ENCODE measurements at places on chromosomes 4 and X.

DNA sequence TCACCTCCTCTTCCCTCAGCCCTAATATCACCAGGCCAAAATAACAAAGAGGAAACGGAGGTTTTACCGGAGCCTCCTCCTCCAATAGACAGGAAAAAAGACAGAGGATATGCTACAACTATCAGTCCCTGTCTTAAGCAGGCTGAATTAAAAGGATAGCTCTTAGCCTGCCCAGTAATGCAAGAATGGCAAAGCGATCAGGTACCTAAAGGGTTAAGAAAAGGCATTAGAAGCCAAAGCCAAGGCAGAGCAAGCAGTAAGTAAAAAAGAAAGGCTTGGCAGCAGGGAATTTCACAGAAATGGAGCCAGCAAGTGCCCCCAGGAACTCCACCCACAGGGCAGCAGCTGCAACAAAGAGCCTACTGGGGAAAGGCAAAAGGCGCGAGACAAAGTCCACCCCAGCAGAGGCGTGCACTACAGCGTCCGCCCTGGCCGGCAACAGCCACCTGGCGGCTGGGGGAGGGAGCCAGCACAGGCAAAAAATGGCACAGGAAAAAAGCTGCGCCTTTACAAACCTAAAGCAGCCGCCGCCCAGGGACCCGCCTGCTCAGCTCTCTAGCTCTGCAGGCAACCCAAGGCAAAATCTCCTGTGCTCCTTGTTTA lies 220.6 kb upstream of the ZC4H2 start:
- no peak for DNase-seq

GRCh38 chr4:136664988-136665387 lies 867.3 kb downstream of the PCDH18 start:
- no peak for DNase-seq

DNA sequence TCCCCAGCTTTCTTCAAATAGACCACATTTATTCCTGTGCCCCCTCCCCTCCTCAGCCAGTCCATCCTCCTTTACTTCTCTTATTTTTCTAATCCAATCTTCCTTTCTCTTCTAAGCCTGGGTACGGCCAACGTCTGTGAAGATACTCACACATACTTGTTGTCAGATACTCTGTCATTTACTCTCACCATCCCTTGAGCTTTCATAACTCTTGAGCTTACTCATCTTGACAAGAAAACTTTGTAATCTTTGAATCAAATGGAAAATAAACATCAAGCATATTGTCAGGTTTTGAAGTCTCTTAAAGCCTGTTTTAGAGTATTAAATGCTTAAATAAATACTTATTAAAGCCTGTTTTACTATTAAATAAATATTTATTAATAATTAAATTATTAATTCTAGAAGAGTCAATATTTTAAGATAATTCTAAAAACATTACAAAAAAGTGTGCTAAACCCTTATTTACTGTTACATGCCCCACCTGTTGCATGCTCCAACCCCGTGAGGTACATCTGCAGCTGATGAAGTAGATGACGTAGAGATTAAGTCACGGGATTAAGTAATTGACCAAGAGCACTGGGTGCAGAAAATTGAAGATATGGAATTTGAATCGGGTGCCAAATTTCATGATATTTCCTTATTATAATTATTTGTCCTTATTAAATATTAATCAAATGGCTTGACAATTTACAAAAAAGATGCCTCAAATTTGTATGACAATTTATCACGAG lies 1.5 kb upstream of the TRIML2 start:
- no peak for DNase-seq

DNA sequence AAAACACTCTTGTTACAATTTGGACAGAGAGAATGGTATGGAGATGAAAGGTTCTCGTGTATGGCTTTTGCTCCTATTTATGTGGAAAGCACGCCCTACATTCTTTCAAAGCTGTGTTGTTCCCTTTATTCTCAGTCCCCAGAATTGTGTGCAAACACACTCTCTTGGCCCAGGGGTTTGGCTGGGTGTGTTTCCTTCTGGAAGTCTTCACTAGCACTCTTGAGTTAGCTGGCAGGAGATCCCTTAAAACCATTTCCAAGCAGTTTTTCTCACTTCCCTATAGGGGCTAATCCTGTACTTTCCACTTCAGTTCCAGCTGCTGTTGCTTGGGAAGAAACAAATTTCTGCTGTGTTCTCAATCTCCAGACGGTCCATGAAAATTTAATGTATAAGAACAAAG lies 35.1 kb downstream of the FHL1 start:
- DNase-seq: no peak

DNA sequence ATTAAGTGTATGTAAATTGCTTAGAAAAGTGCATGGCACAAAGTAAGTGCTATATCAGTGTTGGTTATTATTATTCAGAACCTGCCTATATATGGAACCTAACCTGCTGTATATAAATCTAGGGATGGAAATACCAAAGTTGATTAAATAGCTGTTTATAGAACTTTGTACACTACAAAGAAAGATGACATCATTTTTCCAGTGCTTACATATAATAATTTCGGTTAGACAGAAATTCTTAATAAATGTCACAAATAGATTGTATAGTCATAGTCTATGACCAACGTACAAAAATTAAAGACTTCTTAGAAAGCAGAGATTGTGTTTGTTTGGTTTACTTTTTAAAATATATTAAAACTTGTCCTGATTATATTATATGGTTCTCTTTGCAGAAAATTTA lies 4.4 kb downstream of the GYPB start:
- no peak for DNase-seq

GRCh38 chr4:160795216-160795615 lies 1368.6 kb downstream of the FSTL5 start:
- no peak for DNase-seq

- no peak for DNase-seq
Measured at GRCh38 chr4:152258804-152259708, 276.8 kb downstream of the FBXW7 start.

GRCh38 chrX:109472939-109473735 lies 8.7 kb downstream of the GUCY2F start:
- DNase-seq: no peak

DNA sequence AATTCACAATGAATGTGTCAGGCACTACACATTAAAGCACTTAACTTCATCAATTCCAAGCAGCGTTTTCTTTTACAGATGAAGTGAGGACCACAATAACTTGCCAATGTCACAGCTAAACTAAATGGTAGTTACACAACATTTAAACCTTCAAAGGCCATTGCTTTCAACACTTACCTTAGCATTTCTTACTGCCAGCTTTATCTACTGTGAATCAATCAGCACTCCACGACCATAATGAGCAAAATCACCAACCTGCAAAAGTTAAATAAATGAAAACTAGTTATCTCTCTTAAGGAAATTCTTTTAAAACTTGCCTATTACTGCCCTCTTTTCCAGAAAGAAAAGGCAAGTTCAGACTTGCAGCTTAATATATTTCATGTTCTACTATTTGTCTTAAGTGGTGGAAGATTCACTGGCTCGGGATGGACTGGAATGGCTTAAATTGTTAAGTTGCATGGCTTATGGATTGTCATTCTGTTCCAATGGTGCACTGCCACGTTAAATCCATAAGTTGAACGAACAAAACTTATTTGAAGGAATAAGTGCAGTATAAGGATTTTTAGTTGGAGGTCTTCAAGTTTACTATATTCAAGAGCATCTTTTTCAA lies 8.3 kb downstream of the RBMX start:
- DNase-seq: no peak

GRCh38 chr4:112055100-112055499 lies 90.2 kb upstream of the FAM241A start:
- no peak for DNase-seq

DNA sequence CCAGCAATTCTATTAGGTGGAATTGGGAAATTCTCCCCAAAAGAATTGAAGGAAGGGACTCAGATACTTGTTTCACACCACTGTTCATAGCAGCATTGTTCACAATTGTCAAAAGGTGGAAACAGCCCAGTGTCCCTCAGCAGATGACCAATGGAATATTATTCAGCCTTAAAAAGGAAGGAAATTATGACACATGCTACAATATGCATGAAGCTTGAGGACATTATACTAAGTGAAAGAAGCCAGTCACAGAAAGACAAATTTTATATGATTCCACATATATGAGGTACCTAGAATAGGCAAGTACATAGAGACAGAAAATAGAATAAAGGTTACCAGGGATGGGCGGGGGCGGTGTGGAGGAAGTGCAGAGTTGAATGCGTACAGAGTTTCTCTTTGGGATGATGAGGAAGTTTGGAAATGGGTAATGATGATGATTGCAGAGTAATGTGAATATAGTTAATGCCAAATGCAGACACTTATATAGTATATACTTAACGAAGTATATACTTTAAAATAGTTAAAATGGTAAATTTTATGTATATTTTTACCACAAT lies 29.6 kb downstream of the DOCK11 start:
- DNase-seq: no peak

GRCh38 chr4:28784188-28784587 lies 1923.5 kb downstream of the STIM2 start:
- no peak for DNase-seq

DNA sequence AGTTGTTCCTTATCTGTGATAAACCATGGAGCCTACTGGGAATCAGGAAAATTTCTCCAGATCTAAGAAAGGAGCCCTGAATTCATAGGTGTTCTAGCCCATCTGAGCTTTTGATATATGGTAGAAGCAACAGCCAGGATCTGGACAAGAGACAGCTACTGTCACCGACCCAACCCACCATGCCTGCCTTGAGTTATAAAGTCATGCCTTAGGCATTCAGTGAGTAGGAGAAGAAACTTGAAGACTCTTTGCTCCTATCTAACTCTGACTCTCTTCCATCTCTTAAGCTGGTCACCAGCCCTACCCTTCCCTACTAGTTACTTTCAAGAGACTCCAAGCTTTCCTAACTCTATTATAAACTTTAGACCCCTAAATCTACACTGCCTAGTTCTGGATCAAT lies 83.9 kb upstream of the FAM9B start:
- DNase-seq: no peak

GRCh38 chrX:18674417-18674787 lies 2.5 kb upstream of the RS1 start:
- DNase-seq: no peak

GRCh38 chrX:148381603-148382002 lies 118.8 kb upstream of the AFF2 start:
- no peak for DNase-seq

GRCh38 chrX:155662282-155662681 lies 49.5 kb upstream of the TMLHE start:
- DNase-seq: no peak

DNA sequence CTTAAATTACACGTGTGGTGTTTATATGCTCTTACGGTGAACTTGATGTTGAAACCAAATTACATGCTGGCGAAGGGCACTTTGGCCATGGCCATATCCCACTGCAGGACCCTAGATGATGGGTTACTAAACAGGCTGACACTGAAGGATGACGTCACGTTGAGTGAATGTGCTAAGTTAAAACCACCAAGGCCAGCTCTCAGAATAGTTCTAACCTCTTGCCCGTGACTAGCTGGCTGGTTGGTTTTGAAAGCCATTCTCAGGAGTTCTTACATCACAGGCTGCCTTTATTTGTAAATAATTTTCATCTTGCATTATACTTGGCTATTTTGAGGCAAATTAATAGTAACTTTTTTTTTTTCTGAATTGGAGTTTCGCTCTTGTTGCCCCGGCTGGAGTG lies 41.3 kb upstream of the PHEX start:
- DNase-seq: no peak

DNA sequence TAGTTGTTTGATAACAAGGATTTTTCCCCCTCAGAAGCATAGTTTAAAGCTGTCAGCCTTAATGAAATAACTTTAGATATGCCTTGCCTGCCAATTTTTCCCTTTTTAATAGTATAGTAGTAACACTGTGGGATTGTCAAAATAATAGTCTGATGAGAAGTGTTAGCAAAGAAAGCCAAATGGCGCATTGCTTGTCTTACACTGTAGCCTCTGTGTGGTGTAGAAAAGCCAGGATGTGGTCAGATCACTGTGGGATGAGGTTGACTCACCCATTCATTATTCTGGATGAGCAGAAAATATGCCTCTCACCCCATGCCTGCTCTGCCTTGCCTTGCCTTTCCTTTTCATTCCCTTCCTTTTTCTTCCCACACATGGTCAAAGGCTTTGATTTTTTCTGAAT lies 257.8 kb upstream of the NRK start:
- DNase-seq: no peak

DNA sequence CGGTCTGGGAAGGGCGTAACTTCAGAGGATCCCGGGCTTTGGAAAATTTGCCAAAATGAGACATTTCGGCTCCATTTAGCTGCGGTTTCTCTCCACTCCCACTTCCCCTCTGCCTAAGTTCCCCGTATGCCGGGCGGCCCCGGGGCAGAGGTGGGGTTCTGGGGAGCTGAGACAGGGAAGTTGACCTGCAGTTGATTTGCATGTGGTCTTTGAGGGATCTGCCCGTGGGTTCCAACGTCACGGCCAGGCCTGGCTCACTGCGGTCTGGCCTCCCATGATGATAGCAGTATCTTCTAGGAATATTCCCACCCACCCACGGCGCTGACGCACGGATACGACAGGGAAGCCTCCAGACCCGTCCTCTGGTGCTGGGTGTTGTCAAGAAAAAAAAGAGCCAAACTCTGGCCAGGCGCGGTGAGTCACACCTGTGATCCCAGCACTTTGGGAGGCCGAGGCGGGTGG lies 27.3 kb upstream of the CRLF2 start:
- no peak for DNase-seq

- no peak for DNase-seq
Measured at GRCh38 chr4:98744372-98745150, 86.2 kb upstream of the TSPAN5 start.

- DNase-seq: no peak
Measured at GRCh38 chr4:66014146-66014765, 344.0 kb upstream of the EPHA5 start.

GRCh38 chr4:169139021-169139420 lies 129.0 kb upstream of the CBR4 start:
- no peak for DNase-seq

DNA sequence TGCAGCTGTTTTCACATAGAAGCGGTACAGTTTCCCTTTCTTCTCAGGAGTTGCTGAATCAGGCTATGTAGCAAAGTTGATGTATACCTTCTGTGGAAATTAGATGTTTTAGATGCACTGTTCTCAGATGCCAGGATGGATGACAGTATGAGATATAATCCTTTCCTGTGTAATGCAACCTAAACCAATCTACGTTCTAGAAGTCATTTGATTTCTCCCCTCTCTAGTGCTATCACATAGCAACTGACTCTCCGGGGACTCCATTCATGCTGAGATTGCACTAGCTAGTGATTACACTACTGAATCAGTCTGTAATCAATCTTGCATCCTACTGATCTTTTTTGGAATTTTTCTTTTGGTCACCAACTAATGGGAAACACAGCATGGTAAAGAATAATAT lies 1881.7 kb downstream of the PCDH7 start:
- DNase-seq: no peak

DNA sequence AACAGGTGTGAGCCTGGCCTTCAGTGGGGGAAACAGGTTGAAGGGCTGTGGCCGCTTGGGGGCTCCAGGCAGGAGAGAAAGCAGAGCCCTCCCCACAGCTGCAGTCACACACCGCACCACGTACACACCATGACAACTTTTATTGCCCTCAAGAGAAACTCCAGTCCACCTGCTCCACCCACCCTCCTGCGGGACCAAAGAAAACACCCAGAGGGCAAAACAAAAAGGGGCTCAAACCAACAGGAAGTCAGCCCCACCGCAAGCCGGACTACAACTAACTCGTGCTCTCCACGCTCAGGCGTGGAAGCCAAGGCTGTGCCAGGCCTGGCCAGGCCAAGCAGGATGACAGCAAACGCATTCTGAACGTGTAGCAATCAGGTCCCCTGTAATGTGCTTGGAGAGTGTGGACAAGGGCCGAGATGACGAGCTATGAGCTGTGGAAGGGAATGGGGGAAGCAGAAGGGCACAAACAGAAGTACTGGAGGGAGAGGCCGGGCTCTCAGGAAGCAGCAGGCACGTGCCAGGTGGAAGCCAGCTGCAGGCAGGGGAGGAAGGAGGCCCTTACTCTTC lies 12.7 kb downstream of the SLC6A8 start:
- DNase-seq: no peak

GRCh38 chrX:54043541-54044125 lies 640 bp downstream of the PHF8 start:
- DNase-seq: no peak
